Stimulated activated CD8-positive, alpha-beta memory T cell treated with anti-CD3 and anti-CD28 coated beads, Interleukin-4, amount 100 ng/mL, for 24 hours (primary cell): ENCODE measurements at places on chromosomes 4 and X.

- no peak for DNase-seq
Observed at GRCh38 chr4:14841801-14842768, 160.2 kb upstream of the CPEB2 start.

DNA sequence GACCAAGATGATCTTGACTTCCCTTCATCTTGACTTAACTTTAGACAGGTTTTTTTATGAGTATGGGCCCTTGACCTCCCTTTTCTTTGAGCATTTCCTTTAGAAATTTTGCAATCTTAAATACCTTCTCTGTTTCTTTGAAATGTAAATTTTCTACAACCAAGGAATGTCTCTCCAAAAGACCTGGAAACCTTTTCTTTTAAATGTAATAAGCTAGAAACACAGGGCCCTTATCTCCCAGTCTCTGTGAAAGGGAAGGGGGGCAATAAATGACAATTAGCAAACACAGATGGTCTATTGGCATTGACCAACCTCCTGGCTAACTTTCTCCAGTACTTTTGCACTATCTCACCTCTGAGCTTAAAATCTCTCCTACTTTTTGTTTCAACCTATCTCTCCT, 144.3 kb upstream of the GK2 start:
- no peak for DNase-seq

DNA sequence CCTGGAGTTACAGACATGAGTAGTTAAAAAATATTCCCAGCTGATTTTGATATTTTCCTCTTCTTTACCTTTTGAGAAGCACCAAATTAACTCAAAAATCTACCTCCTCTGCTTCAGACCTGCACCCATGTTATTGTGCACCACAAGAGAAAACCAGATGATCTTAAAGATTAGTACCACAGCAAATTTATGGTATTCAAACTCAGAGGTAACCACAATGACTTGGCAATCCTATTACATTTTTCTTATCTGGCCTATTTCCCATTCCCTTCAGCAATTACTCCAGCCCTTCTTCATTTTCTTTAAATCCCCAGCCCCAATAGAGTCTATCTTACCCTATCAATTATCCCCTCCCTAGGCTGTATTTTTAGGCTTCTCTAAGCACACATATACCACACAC, 535.1 kb downstream of the FAT4 start:
- DNase-seq, result no peak

- DNase-seq, result no peak
Observed at GRCh38 chrX:150503898-150504219, 64.6 kb upstream of the MTM1 start.

- no peak for DNase-seq
Observed at GRCh38 chr4:86558797-86559196, 35.3 kb upstream of the PTPN13 start.

- DNase-seq, result no peak
Observed at GRCh38 chr4:52421811-52422213, 237.3 kb downstream of the USP46 start.
